RPMI7951 (cell line): ENCODE measurements at places on chromosomes 6 and 20. TPM values are rescaled to one million over a fixed set of nuclear protein-coding genes. Genes with fewer than 3 reads are reported as not detected.

GRCh38 chr6:100944644-100945043 lies 63.5 kb upstream of the ASCC3 start:
- DNase-seq, result no peak

The TCF15 gene
- 0.24 TPM in 1 of 2 replicates, not detected in the other for total RNA-seq

The ATP6V1G2 gene
- 2.3 and 2.6 TPM in 2 replicates for total RNA-seq

- no peak for DNase-seq
Measured at GRCh38 chr6:145277358-145278086, 457.8 kb downstream of the EPM2A start.

GRCh38 chr20:58745391-58745790 lies 52.8 kb downstream of the NPEPL1 start:
- DNase-seq, result no peak

DNA sequence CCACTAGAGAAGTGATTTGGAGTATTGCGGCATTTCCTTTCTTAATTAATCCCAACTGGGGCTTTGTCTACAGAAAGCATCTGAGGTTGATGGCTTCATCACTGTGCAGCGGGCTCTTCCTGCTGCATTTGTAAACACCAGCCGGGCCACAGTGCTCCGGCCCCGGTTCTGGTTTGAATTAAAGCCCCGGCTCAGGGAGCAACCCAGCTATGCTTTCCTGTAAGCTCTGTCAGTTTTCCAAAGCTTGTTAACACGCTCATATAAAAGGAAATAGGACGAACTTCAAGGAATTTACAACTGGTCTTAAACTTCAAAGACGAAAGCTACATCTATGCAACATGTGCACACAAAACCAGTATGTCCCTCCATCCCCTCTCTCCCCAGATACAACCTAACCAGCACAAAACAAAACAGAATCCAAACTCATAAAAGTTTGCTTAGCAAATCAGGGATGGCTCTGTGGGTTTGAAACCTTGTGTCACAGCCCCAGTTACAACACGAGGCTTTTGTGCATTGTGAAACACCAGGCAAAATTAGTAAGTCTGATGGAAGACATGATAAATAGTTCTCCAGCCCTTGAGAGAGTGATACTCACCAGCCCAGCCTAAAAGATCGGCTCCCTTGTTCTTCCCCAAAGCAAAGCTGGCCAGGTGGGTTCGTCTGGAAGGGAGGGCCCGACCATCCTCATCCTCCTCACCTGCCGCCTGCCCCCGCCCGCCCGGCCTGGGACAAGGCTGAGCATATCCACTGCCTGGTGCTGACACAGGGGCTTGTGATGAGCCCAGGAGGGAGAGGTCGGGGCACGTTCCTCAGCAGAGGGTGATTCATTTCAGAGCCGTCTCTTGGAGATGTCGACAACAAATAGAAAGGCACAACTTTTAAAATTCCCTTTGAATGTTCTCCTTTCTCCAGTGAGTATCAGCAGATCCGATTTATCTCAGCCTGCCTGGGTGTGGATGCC lies 197.9 kb downstream of the TFAP2C start:
- peak; percentile 82 for DNase-seq

- no peak for DNase-seq
Measured at GRCh38 chr6:5749651-5750215, 257.0 kb downstream of the NRN1 start.

DNA sequence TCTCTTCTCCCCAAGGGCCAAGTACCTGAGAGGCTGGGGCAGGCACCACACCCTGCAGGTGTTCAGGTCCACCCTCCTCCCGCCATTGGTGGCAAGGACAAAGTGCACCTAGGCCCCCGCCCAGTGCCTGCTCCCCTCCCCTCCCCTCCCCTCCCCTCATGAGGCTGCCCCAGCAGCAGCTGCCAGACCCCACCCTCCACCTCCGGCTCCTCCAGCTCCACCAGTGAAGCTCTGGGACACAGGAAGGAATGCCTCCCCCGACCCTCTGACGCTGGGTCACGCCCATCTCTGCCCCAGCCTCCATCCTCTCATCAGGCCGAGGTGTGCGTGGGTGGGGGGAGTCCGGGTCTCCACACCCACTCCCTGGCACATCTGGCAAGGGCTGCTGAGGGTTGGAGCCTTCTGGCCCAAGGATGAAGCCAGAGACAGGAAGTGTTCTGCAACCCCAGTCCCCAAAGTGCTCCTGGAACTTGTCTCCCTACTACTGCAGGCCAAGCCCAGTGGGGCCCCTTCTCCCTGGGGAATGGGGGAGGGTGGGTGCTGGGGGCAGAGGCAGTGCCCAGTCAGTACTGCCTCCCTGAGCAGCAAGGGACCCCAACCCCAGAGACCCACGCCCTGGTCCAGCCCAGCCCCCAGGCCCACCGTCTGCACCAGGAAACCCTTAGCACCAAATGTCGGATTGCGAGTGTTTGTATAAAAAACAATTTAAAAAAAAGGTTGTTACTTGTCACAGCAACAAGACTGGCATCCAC lies 1.6 kb upstream of the UCKL1 start:
- DNase-seq, result no peak

GRCh38 chr6:52306972-52307870 lies 22.7 kb upstream of the MCM3 start:
- no peak for DNase-seq
